ENCODE measurements at places on chromosomes 4 and X.
A peak's percentile ranks its signal among the peaks of the same experiment; 100 is the strongest.

- DNase-seq = no peak
Measured at GRCh38 chr4:103272174-103272573, 74.0 kb upstream of the CENPE start.

- no peak for DNase-seq
Measured at GRCh38 chrX:65723706-65724105, 56.3 kb downstream of the MSN start.

DNA sequence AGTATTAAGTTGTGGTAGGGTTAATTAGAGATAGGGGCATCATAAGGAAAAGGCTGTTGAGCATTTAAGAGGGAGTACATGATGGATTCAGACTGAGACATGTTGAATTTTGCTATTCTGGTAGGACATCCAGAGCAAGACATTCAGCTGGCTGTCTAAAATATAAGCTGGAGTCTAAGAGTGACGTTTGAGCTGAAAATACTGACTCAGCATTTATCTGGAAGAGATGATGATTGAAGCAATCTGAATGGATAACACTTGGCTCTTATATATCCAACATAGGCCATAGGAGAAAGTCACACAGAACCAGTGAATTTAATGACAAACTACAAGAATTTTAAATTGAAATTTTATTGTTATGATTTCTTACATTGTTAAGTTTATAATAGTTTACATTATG, 114.3 kb downstream of the CENPC start:
- DNase-seq = no peak

- no peak for DNase-seq
Measured at GRCh38 chrX:18410038-18410437, 15.4 kb upstream of the CDKL5 start.

DNA sequence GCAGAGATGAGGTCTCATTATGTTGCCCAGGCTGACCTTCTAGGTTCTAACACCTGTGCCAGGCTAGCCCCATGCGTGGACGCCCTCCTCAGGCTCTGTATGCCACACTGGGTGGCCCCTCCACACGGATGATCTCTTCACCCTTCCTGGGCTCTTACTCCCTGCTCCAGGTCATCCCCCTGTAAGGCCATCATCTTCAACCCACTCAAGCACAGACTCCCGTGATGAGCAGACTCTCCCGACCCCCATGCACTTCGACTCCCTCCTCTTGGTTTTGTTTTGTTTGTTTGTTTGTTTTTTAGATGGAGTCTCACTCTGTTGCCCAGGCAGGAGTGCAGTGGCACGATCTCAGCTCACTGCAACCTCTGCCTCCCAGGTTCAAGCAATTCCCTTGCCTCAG, 70.9 kb downstream of the HPRT1 start:
- no peak for DNase-seq

DNA sequence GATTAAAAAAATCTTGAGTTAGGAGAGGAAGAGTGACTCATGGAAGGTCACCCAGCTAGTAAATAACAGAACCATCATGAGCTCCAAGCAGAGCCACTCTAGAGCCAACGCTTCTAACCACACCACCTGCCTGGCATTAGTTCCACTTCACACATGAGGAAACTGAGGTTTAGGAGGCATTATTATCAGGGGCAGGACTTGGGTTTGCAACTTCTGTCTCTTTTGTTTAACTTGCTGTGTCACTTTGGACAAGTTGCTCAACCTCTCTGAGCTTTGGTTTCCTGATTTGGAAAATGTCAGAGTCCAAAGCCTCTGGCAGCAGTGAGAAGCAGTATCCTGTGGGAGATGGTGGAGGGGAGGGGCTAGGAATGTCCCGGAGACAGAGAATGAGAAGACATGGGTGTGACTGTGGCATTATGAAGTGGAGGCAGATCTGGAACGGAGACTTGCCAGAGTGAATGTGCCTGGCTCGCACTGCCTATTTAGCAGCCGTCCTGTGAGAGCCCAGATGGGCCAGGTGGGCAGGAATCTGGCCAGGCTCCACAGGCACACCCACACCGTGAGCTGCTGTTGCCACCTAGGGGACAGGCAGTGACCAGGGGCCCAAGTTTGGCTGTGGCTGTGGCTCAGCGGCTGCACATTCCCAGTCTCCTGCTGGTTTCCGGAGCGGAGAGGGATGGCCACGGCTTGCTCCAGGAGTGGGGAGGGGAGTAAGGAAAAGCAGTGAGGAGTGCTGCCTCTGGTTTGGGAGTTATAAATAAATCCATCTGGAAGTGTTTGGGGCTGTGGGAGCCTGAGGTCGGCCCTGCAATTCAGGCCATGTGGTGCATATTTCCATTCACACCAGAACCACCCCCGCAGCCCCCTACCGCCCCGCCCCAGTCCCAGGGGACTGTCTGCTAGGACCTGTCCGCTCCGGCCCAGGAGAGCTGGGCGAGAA, 93.4 kb downstream of the NHSL2 start:
- DNase-seq = no peak

DNA sequence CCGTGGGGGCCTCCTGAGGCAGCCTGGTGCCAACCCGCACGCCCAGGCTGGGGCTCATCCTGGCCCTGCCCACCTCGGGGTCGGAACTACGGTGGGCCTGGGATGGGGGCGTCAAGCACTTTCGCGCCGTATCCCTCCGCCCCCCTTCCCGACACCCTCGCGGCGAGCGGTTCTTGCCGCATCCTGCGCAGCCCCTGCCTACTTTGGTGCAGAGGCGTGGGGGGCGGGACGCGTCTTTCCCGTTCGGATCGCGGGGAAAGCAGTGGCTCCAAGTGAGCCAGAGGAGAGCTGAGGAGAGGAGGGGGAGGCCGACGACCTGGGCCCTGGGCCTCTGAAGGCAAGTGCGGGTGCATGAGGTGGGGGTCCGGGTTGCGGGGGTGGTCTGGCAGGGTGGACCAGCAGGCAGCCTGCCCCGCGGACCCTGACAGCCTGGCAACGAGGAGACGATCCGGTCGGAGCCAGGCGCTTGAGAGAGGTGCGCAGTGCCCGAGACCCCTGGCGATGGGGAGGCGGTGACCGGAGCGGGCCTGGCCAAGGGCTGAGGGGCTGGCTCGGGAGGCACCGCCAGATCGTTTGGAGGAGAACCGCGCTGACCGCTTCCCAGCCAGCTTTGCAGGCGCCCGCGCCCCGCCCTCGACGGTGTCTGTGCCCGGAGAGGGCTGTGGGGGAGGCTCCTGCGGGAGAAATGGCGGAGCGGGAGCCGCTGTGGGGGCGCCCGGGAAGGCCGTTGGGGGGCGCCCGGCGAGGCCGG, at the start of gene GPRASP2:
TSS of gene GPRASP2 (plus strand) at position 233 of the 751 bp plus-strand sequence. CDS start 2,422 bp downstream, outside the sequence.
- DNase-seq = no peak

- DNase-seq = no peak
Measured at GRCh38 chr4:2261853-2262144, at the start of gene MXD4. Gene MXD4 (minus strand): TSS chr4:2262109. CDS start chr4:2261980, 129 bp downstream.

- DNase-seq = no peak
Measured at GRCh38 chrX:9676738-9677097, 88.9 kb downstream of the GPR143 start.

GRCh38 chrX:30657196-30658161, 4.3 kb downstream of the GK start:
- DNase-seq = no peak

DNA sequence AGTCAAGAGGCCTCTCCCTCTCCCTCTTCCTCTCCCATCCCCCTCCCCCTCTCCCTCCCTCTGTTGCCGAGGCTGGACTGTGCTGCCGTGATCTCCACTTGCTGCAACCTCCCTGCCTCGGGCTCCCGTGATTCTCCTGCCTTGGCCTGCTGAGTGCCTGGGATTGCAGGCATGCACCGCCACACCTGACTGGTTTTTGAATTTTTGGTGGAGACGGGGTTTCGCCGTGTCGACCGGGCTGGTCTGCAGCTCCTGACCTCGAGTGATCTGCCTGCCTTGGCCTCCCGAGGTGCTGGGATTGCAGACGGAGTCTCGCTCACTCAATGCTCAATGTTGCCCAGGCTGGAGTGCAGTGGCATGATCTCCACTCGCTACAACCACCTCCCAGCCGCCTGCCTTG, 165.1 kb downstream of the CENPC start:
- DNase-seq = no peak

GRCh38 chrX:112643721-112644120, 36.0 kb downstream of the LHFPL1 start:
- DNase-seq = no peak

- no peak for DNase-seq
Measured at GRCh38 chr4:680928-681645, 6.7 kb downstream of the MYL5 start.

DNA sequence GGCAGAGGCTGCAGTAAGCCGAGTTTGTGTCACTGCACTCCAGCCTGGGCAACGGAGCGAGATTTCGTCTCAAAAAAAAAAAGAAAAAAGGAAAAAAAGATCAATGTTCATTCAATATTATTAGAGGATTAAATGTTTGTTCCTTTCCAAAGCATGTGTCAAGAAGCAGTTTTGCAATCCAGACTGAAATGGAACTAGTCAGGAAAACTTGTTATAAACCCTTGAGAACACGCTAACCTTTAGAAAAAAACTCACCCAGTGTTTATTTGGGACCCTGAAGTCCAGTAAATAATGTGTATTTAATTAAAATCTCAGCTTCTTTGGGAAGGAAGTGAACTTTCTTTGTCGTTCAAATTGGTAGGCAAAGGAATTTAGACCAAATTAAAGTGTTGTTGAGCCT, 16.4 kb upstream of the PRSS12 start:
- no peak for DNase-seq

DNA sequence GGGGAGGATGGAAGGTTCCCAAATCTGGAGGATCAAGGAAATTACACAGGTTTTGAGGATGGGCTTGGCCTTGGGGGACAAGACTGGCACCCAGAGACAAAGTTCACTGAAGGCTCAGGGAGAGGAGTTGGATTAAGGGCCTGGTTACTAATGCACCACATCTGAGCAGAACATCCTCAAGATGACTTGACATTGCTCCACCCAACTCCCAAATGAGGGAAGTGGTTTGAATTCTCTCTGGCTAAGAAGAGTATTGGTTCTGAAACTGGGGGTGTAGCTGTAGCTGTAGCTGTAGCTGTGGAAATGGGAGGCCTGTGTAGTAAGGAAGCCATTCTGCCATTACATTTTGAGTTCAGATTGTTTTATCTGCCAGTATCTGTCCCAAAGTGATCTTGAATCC, 129.4 kb downstream of the RASL11B start:
- no peak for DNase-seq

- peak; percentile 9 for DNase-seq
Measured at GRCh38 chr4:73653695-73654106, 33.5 kb upstream of the RASSF6 start.

DNA sequence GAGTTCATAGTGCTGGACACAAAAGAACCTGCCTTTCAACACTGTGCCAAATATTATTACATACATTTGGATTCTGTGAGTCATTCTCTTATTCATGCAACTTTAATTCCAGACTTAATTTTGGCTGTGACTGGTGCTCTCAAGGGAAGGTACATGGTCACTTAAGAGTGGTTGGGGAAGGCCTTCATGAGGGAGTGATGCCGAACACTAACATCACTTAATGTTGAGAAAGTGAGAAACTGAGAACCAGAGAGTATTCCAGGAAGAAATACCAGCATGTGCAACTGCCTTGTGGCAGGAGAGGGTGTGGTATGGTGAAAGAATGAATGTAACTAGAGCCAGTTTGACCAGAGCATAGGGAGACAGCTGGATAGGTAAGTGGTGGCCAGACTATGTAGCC, 41.5 kb upstream of the FHDC1 start:
- DNase-seq = no peak

Measured in iPS DF 6.9 (cell line).